T-helper 2 cell treated with Interferon-gamma antibody and Interleukin-4, amounts not matched to agents 5 μg/mL and 100 μg/mL, for 36 hours (primary cell): ENCODE measurements at places on chromosomes 6 and 20.

DNA sequence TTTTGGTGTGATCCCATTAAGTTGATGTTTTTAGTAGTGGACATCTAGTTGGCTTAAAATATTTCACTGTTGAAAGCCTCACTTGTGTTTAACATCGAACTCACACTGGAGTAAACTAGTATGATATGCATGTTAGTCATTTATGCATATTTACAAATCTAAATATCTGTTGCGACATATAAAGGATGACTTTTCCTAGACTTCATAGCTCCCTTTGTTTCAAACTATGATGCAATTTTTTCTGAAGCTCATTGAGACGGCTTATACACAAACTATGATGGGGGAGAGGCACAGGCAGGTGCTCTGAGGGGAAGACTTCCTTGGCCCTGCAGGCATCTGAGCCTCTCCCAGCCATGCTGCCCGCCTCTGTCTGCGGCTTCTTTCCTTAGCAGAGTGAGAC is 11.8 kb upstream of the FOXC1 start:
- no peak for DNase-seq

GRCh38 chr6:64013011-64013410 is 377.4 kb downstream of the PHF3 start:
- no peak for DNase-seq

DNA sequence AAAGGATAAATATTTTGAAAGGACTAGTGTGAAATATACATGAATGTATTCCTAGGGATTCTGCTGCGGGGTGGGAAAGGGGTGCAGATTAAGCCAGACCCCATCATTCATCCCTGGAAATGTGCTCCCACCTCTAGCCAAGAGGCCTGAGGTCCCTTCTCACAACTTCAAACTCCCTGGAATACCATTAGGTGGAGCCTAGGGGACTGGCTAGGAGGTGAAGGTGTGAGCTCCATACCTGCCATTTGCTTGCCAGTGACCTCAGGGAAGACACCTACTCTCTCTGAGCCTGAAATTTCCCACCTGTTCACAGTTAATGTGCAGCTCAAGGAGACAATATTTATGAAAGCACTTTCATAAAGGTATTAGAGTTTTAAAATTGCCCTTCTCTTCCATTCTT is 4.7 kb upstream of the CCN2 start:
- DNase-seq, result no peak

GRCh38 chr6:100382031-100382430 is 82.7 kb downstream of the SIM1 start:
- no peak for DNase-seq

- DNase-seq, result no peak
These were observed 135.1 kb upstream of the PMEPA1 start for GRCh38 chr20:57844626-57845596.

- DNase-seq, result no peak
These were observed 67.0 kb downstream of the DNAAF9 start for GRCh38 chr20:3340443-3340842.

- no peak for DNase-seq
These were observed 93.0 kb upstream of the POPDC3 start for GRCh38 chr6:105272786-105273185.

GRCh38 chr6:107435798-107436197 is 23.6 kb downstream of the PDSS2 start:
- DNase-seq, result no peak

DNA sequence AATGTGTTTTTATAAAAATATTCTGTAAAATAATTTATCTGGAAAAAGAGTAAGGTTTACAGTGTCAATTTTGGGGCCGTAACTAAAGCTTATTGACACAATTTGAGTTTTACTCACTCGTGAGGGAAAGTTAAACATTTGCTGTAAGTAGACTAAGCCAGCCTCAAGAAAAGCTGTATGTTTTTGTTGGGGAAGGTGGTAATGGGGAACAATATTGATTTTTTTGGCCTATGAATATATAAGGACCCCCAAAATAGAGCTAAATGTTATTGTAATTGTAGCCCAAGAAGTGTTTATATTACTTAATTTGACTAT is 1.4 kb downstream of the SENP6 start:
- no peak for DNase-seq

- no peak for DNase-seq
These were observed 636.7 kb downstream of the RFPL4B start for GRCh38 chr6:112983713-112984261.

- DNase-seq, result no peak
These were observed 289.9 kb upstream of the ZFP64 start for GRCh38 chr20:52481443-52481842.

DNA sequence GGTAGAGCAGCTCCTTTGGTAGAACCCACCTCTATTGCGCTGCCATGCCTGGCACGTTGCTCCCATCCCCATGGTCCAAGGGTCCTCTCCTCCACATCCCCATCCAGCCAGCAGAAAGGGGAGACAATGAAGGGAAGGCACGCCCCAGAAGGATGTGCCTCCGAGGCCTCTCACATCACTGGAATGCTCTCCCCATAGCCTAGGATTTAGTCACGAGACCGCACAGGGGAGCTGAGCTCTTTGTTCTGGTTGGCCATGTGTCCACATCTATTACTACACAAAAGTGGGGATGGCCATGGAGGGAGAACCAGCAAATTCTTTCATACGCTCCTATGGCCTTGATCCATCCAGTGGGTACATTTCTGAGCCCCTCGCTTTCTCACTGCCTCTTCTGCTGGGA is 60.5 kb upstream of the SALL4 start:
- no peak for DNase-seq

GRCh38 chr6:99458319-99458718 is 33.2 kb upstream of the PNISR start:
- DNase-seq, result no peak

- peak; percentile 94 for DNase-seq
These were observed at the start of gene FAM110A for GRCh38 chr20:833450-834150. FAM110A (plus strand) TSS chr20:833715; CDS start chr20:844805, 11,090 bp downstream.

DNA sequence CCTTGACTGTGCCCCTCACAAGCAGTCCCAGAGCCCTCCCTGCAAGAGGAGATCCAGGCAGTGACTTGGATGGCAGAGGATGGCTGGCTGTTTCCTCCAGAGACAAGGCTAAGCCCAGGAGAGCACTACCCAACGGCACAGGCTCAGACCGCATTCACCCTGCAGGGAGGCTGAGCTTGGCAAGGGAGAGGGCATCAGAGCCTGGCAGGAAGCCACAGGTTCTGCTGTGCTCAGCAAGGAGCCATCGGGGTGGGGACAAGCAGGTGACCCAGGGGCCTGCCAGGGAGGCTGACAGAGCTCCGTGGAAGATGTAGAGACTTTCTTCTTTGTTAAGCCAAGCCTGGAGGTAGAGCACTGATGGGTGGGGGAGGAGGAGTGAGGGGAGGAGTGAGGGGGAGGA is 159.2 kb upstream of the CST7 start:
- DNase-seq, result no peak

GRCh38 chr20:60100780-60101179 is 142.6 kb downstream of the CDH26 start:
- DNase-seq, result no peak

DNA sequence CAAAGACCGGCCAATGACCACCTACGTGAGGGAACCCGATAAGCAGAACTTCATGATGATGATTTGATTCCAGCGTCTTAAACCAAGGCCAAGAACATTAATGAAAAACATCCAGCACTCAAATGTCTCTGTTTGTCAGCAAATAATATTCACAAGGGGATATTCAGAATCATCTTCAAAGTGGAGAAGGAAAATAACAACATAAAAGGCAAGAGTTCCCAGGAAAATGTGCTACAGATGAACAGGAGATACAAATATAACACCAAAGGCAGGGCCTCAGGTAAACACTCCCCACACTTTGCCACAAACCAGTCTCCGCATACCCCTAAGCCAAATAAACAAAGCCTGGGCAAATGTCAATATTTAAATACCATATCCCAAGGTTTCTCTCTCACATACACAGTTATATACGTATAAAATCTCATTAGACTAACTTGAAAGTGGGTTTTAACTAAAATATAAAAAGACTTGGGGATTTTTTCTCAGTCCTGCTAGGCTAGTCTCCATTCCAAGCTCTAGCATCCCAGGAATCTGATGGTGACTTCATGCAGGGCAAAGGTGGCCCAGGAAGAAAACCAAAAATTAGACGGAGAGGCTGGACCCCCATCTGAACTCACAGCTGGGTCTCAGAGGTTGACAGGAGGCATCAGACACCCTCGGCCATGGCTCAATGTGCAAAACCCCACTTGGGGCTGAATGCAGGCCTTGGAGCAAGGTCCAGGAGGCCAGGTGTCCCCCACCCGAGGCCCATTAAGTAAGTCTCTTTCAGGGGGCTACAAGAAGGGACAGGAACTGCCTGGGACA is 32.1 kb downstream of the TRAM2 start:
- no peak for DNase-seq

DNA sequence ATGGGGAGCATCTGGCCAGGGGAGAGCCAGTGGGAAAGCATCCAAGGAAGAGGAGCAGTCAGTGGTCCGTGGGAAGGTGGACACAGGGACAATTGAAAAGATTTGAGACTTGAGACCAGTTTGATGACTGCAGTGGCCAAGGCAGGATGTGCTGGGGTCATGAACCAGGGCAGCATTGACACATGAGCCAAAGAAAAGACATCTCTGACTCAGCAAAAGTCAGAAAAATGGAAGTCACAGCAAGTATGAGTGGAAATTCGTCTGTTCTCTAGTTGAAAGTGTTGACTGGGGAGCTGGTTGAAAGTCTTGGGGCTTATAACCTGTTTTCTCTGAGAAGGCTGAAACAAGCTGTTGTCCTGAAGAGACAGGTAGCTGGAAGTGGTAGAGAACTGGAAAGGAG is 31.3 kb downstream of the RAB22A start:
- no peak for DNase-seq

GRCh38 chr6:83431545-83432155 is 799 bp upstream of the ME1 start:
- no peak for DNase-seq

DNA sequence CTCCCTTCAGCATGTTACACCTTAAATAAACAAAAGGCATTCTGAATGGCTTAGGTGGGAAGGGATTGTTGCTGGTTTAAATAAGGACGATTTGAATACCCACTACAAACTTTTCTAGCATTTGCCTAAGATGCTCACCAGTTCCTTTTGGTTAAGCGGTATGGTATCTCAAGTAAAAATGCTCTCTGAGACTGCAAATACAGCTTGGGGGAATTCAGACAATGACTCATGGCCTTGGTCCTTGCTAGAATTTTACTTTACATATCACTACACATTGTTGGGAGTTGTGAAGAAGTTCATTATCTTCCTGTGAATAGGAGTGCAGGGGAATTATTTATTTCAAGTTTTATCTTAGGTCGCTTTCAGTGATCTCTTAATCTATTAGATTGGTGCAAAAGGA is 670.7 kb downstream of the UTRN start:
- DNase-seq, result no peak

- no peak for DNase-seq
These were observed 70.4 kb downstream of the ABHD12 start for GRCh38 chr20:25320035-25320800.

- no peak for DNase-seq
These were observed 49.8 kb downstream of the MAP3K7 start for GRCh38 chr6:90537027-90537426.
